ENCODE measurements at places on chromosomes 4 and X. TPM values are rescaled to one million over a fixed set of nuclear protein-coding genes. Genes with fewer than 3 reads are reported as not detected.
A peak's percentile ranks its signal among the peaks of the same experiment; 100 is the strongest.

The PPEF2 gene
- total RNA-seq: not detected

The GABRA4 gene
- total RNA-seq: not detected

The RHOXF2 gene
- total RNA-seq: not detected

The PIR gene
- 21.3 TPM for total RNA-seq

The RASL11B gene
- total RNA-seq: 0.26 TPM

DNA sequence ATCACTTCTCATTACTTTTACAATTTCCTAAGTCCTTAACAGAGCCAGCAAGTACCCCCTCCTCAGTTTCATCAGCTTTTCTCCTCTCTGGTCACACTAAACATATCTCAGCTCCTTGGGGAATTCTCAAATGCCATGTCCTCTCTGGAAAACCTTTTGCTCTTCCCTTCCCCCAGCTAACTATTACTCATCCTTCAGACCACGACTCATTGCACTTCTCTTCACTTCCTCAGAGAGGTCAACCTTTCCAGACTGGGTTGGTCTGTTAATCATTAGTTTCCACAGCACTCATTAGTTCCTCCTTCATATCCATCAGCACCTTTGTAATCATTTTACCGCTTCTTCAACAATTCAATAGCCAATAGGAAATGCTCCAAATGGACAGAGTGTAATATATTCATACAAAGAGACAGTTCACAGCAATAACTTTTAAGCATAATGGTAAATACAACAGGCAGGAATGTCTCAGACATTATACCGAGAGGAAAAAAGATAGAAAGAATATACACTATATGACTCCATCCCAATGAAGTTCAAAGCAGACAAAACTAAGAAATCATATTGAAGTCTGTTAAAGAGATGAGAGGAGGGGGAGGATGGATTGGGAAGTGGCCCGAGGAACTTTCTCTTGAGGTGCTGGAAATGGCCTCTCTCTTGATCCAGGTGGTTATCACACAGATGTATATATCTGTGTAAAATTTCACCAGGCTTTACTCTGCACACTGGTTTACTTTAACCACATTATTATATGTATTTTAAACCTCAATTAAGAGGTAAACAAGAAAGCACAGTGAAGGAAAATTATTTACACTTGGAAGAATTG, 39.6 kb downstream of the DDX60L start:
- peak; percentile 80 for DNase-seq

GRCh38 chr4:36313301-36313700, 31.9 kb downstream of the DTHD1 start:
- DNase-seq: no peak

DNA sequence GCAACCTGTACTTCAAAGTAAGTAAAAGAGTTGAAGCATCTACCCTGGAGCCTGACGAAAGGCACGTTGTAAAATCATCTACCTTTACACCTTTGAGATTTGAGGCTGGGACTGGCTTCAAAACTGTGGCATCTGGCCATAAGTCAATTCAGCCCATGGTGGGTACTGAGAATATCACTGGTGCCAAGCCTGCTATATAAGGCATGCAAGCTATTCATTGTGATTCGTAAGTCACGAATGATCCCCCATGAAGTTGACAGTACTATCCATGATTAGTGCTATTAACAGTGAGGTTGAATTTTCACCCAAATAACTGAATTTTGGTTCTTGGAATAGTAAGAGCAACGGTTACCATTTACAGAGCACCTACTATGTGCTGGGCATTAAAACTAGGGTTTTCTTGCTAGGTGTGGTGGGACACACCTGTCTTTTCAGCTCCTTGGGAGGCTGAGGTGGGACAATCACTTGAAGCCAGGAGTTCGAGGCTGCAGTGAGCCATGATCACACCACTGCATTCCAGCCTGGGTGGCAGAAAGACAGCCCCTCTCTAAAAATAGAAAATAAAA, 39.8 kb downstream of the IRF2 start:
- DNase-seq: no peak

DNA sequence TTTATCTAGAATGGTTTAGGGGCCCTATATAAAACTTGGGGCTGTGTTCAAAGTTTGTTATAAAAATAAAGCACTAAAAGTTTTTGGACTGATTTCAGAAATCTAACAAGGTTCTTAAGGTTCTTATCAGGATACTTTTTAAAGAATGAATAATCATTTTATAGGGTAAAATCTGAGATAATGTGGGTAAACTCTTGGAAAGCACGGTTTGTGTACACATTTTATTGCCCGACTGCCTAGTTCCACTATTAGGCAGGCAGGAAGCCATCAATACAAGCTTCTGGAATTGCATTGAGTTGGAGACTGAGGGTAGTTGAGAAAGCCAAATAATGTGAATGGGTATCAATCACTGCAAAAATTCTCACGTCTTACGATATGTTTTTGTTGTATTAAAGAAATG, 331.0 kb upstream of the PITX2 start:
- no peak for DNase-seq

DNA sequence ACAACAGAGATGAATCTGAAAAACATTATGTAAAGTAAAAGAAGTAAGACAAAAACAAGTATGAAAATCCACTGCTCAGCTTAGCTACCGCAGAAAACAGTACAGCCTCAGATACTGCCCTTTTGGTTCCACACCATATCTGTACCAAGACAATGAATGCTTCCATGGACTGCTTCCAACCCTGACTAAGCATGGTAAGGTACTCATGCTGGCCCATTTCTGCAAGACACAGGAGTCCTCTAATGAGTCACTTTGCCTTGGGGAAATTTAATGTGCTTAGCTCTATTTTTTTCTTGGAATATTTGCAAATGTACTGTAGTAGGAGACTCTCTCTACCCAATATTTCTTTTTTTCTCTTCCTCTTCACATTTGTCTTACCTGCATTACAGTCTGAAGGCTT, 931.7 kb upstream of the HS3ST1 start:
- DNase-seq: no peak

DNA sequence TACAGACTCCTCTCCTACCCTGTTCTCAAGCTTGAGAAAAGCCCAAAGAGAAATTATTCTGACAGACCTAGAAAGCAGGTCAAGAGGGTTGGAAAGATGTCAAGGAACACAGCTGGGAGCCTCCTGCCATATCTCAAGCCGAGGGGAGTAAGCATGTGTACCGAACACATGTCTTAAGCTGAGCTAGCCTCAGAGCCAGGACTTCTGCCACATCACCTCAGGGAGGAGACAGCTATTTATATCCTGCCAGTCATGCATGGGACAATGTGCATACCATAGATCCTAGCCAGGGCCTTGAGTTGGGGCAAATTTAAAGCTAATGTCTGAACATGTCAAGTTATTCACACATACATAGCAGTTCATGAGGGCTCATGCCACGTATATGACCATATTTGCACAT, 11.8 kb downstream of the TMEM31 start:
- DNase-seq: peak; percentile 58

DNA sequence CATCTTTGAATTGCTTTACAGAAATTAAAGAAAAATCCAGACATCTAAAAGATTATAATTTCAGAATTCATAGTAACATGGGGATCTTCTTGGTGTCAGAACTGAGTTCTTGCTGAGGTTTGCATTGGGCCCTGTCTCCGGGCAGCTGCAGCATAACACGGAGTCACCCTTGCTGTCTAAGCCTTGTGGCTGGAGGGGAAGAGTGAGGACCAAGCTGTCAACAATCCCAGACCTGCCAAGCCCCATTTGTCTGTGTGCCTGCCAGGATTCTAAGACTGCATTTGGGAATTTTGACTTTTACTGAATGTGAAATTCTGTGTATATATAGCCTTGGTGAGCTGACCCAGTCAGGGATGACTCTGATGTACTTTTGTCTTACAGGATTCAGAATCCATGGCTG, 25.2 kb upstream of the NAP1L5 start:
- DNase-seq: no peak

DNA sequence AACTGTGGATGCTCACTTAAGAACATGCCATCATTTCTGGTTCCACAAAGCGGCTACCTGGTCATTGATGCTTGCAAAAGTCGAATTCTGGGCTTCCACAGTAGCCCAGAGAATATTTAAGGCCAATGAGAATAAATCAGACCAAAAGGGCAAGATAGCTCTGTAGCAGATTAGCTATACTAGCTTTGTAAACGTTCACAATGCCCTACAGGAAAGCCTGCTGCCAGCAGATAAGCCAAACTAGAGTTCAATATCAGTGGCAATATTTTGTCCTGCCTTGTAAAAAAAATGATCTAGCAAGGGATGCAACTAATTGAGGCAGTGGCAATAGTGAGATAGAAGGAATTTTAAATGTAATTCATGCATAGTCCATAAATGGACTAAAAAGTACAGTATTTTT, 387.7 kb upstream of the TEX13C start:
- no peak for DNase-seq

- peak; percentile 0 for DNase-seq
These were observed 74.7 kb downstream of the TRAM1L1 start for GRCh38 chr4:117010671-117011070.

DNA sequence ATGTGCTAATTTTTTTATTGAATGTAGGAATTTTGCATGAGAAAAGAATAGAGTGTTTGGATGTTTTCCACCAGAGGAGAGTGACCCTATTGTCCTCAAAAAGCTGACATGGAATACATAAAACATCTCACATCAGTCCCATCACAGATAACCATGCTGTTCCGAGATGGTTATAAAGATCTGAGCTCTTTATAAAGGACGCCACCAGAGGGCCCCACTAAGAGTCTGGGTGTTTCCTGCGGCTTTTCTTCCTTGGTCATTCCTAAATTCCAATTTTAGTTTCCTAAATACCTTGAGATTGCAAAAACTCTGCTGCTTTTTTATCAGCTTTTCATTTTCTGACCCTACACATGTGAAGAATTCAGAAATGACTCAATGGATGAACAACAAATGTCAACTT, 504.5 kb upstream of the FRG1 start:
- DNase-seq: no peak

- DNase-seq: no peak
These were observed 95.8 kb downstream of the PALLD start for GRCh38 chr4:168592676-168593075.

DNA sequence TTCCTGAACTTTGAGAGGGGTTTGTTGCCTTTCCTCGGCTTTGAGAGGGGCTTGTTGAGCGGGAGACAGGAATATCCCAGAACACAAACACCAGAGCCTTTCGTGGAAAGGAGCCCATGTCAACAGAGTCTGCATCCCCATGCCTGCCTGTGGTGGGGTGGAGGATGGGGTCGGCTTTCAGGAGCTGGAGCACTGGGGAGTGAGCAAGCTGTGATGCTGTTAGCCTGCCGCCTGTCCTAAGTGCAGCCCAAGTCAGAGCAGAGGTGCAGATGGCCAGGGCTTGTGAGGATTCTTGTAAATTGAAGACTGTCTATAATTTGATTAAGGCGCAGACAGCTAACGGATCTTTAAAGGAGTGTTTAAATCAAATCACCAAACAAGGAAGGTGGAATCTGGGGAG, 103.3 kb upstream of the ANK2 start:
- no peak for DNase-seq

- DNase-seq: no peak
These were observed at the start of gene SMIM10L2A for GRCh38 chrX:135421932-135422809. SMIM10L2A (plus strand) TSS chrX:135421944; CDS start chrX:135422132, 188 bp downstream.

- peak; percentile 7 for DNase-seq
These were observed 420.1 kb downstream of the ZNF674 start for GRCh38 chrX:46125111-46125510.

Data from fibroblast of lung (primary cell).